Hematopoietic multipotent progenitor cell treated with erythropoietin and hydrocortisone succinate and interleukin-3 and kit ligand, for 4 days (in vitro differentiated cells): ENCODE measurements at places on chromosomes 7 and 10.

DNA sequence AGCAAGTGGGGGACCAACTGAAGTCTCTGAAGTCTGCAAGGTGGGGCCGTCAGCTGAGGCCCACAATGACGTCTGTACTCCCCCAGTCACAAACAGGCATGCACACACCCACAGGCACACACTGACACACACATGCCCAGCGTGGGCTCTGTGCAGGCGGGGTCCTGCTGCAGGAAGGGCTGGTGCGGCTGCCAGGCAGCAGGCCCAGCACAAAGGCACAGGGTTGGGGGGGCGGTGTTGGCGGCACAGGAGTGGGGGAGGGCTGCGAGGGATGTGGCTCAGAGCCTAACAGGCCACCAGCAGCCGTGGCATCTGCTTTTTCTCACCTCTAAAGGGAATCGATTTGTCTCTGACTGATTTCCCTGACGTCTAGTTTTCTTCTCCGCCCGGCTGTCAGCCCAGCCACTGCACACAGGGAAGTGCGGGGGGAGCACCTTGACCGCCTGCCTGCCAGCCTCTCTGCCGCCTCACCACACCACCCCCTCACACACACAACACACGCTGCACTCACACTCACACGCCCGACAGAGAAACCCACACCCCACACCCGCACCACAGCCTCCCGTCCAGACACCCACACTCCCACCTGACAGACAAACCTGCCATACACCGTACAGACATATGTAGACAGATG lies 43.5 kb upstream of the ZMIZ1 start:
- peak; percentile 56 for DNase-seq

GRCh38 chr7:22343071-22343470 lies 13.9 kb downstream of the RAPGEF5 start:
- DNase-seq: no peak

DNA sequence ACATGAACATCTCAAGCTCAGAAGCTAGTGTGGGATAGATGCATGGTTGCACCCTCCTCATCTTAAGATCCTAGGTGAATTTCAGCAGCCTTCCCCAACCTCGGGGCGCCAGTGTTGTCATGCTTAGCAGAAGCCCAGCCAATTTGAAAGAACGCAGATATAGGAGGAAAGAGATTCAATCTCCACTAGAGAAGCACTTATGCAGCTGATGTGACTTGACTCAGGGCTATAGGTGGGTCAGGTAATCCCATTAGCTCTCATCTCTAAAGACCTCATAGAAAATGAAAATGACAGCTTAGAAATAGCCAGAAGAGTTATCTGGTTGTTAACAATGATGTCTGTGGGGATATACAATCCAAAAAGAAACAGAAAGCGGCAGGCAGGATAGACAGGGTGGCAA lies 310.5 kb downstream of the GPAM start:
- no peak for DNase-seq

DNA sequence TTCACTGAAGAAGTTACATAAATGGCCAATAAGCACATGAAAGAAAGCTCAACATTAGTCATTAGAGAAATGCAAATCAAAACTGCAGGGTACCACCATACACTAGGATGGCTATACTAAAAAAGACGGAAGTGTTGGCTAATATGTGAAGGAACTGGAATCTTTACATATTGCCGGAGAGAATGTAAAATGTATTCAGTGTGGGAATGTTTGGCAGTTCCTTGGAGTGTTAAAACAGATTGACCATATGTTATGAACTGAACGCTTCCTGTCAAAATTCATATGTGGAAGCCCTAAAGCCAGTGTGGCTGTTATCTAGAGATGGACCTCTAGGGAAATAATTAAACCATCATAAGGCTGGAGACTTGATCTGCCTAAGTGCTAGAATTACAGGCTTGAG lies 33.1 kb downstream of the SUV39H2 start:
- no peak for DNase-seq

GRCh38 chr7:25308906-25309705 lies 80.8 kb upstream of the NPVF start:
- DNase-seq: no peak

GRCh38 chr10:66680886-66681285 lies 244.9 kb upstream of the LRRTM3 start:
- DNase-seq: no peak

DNA sequence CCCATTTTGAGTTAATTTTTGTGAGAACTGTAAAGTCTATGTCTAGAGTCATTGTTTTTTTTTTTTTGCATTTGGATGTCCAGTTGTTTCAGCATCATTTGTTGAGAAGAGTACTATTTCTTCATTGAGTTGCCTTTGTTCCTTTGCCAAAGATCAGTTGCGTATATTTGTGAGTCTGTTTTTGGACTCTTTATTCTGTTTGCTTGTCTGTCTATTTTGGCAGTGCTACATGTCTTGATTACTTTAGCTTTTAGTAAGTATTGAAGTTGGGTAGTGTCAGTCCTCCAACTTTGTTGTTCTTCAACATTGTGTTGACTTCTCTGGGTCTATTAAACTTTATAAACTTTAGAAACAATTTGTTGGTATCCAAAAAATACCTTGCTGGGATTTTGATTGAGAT lies 31.6 kb downstream of the CCDC7 start:
- DNase-seq: no peak

DNA sequence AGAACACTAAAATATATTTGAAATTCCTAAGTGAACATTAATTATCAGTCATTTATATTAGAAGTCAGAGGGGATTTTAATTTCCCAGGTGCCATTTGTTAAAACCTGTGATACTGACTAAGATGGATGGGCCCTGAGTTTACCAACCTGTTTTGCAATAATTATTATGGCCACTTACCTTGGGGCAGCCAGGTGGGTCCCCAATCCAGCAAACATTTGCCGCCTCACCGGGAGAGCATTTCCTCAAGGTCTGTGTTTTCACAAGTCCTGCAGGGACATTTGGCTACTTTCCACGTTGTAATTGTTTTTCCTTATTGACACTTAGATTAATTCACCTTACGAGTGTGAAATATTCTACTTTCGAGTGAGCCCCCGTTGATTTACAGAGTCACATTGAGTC lies 251.2 kb upstream of the PPP2R2D start:
- no peak for DNase-seq

DNA sequence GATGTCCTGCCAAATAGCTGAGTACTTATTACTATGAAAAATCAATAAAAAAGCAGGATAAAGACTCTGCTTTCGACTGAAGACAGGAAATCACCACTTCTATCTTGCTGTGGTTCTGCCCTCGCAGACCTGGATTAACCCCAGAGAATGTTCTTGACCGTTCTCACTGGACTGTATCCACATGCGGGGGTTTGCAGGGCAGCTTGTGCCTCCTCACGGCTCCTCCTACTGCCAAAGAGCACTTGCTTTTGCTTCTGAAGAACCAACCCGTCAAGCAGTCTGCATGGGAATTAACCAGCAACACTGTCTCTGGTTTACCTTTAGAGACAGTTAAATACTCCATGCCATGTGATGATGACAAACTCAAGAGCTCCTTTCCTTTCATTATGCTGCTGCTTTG lies 184.0 kb downstream of the GFRA1 start:
- DNase-seq: no peak

DNA sequence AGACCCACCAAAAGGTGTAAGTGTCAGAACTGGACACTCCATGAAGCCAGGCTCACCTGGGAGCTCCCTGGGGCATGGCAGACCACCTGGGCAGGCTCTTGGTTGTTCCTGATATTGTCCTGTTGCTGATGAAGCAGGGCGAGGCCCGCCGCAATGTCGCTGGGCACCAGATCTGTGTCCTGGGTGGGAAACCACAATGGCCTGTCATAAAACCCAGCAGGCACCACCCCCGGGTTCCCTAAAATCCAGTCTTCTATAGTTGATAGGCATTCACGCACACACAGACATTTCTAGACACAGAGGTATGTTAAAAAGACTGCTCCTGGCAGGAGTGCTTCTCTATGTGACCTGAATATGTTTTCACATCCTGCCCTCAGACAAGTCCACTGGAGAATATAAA lies 15.0 kb downstream of the DAGLB start:
- DNase-seq: no peak

DNA sequence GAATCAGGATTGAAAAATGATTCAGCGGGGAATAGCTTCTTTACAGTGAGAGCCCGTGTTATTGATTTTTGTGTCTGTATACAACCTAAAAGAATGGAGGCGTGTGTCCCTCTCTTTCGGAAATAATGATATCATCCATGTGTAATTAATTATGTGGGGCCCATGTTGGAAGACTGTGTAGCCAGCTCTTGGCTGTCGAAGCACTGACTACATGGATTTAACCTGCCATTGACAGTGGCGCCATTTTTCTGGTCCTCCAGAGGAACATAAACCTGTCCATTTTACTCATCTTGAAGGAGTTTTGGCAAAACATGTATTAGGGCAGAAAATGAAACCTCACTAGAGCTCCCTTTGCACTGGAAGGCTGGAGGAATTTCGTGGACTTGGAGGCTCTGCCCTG lies 119.6 kb downstream of the ITIH5 start:
- DNase-seq: no peak

DNA sequence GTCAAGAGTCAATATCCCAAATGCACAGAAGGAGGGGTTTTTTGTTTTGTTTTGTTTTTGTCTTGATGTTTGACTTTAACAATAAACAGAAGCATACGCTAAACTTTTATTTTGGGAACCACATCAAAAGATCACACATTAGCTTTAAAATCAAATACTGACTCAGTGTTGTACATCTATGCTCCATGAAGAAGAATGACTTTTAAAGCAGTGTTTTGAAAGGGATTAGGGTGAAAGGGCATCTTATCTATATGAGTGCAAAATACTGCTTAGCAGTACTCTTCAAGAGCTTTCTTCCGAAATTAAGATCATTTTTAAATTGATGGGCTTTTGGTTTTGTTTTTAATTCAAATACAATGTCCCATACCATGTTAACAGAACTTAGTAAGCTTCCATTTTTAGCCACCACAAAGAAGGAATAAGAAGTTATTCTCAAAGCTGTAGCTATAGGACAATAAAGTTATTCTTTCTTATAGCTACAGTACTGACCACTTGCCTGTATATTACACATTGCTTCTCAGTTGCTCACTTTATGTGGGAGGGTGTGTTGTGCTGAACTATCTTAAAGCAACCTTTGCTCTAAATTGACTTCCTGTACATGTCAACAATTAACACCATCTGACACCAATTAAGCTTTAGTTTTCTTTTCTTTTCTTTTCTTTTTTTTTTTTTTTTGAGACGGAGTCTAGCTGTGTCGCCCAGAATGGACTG lies 144.3 kb upstream of the KAT6B start:
- DNase-seq: no peak

- DNase-seq: no peak
Observed at GRCh38 chr10:62511238-62511637, 137.1 kb downstream of the ZNF365 start.

- peak; percentile 17 for DNase-seq
Observed at GRCh38 chr7:148615085-148615730, 24.6 kb downstream of the C7orf33 start.

DNA sequence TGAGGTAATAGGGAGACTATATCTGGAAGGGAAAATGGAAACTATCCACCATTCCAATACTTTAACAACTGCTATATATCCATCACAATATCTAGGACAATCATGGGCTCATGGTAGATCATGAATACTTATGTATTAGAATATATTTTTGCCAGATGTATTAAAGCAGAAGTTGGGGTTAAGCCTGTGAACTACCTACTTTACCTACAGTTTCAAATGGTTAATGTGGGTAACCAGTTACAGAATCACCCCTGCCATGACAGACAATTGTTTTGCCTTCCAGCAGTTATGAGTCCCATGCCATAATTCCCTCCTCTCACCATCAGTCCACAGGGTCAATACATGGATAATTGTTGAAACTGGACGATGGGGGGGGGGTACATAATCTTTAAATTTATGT lies 29.9 kb upstream of the RAPGEF5 start:
- no peak for DNase-seq

DNA sequence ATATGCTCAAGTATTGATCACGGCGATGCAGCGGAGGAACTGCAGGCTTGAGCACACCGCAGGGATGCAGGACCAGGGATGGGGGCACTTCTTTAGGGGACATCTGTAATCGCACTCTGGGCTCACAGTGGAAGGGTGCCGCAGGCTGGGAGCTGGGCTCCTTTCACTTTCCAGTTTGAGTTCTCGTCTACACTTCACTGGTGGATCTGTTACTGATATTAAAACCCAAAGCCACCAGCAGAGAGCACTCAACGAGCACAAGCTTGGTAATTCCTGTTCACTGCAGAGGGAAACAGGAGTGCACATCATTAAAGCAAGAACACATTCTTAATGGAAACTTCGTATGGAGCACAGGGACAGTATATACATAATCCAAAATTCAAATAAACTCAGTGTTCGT lies 91.3 kb downstream of the PARD3 start:
- peak; percentile 49 for DNase-seq
